Effector memory CD4-positive, alpha-beta T cell (primary cell): ENCODE measurements at places on chromosomes 6 and 20.

GRCh38 chr6:89002523-89002922 lies 39.1 kb upstream of the RNGTT start:
- DNase-seq, result no peak

DNA sequence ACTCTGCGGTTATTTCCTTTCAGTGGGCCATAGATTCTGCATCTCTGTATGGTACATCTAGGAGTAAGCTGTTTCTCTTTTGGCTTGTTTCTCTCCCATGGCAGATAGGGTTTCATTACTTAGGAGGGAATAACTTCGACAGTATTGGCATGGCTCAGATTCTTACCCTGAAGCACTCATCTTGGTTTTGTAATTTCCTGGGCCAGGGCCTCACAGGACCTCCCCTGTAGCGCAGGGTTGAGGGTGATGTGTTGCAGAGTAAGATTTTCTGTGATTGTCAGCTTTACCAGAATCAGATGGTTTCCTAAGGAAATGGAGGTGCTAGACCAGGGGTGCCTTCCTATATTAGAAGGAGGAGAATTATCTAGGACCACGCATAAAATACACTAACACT lies 78.3 kb downstream of the STXBP5 start:
- no peak for DNase-seq

- DNase-seq, result no peak
Measured at GRCh38 chr6:34757687-34758274, 476 bp downstream of the SNRPC start.

DNA sequence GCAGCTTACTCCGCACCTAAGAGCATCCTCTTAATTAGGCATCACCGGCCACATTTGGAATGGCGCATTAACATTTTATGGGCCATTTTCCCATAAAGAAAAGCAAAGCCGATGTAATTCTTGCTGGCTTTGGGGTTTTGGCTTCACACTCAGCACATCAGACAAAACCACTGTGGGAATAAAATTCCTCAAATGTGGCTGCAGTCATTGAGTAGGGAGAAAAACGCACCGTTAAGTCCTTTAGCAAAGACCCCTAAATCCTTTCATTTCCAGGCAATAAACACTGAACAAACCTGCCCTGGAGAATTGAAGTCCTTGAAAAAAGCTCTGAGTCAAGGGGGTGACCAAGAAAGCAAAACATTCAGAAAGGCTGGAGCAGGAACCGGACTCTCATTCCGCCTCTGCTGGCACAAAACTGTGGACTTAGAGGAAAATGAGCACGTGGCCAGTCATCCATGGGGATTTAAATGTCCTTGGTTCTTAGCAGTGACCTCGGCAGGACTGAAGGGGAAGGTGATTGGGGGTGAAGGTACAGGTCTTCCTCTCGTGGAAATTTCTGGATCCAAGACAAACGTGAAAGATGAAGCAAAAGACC lies 102.9 kb downstream of the CDH4 start:
- DNase-seq, result no peak
